ENCODE measurements at places on chromosomes 11 and 22.

DNA sequence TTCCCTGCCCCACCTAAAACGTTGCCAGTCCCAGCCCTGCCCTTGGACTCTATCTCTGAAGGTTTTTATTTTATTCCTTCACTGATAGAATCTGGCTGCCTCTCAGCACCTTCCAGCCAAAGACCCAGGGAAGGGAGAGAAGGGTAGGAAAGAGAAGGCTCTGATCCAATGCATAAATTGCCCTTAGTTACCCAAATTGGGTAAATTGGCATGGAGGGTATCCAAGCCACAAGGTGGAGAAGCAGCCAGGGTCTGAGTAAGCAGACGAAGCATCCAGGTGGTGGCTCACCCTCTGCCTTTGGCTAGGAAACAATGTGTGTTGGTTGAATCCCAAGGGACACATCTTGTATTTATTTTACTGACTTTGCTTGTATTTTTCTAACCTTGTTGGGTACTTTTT lies 89.0 kb downstream of the FEZ1 start:
- peak; percentile 41 for DNase-seq

- DNase-seq = no peak
Measured at GRCh38 chr11:5071799-5072198, 2.4 kb downstream of the OR52E1 start.

DNA sequence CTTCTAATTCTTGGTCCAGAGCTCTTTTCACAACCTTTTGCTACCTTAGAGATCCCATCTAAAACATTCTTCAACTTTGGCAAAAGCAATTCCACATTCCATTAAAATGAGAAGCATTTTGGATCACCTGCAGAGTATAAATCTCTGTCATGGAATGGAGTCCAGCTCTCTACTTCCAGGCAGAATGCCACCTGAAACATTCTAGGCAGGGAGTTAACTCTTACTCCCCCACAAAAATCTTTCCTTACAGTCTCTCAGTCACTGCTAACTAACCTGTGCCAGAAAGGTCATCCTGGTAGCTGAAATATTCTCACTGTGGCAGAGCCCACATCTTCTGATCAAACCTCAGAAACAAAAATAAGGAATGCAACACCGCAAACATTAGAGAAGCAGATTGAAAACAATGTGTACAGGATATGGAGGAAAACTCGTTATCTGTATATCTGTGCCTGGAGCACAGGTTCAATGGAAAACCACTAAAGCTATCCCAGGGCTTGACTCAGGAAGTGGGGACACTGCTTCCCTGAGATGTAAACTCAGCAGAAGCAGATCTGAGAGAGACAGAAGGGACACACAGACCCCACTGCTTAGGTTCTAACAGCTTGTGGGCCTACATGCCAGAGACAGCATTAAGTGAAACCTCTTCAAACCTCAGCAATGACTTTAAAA lies 78.9 kb downstream of the KCNC1 start:
- no peak for DNase-seq

- DNase-seq = no peak
Measured at GRCh38 chr11:42013656-42014201, 554.3 kb upstream of the LRRC4C start.

- DNase-seq = no peak
Measured at GRCh38 chr11:30984827-30985226, 384.7 kb downstream of the DCDC1 start.

GRCh38 chr11:74195828-74196227 lies 24.7 kb downstream of the PPME1 start:
- DNase-seq = no peak

DNA sequence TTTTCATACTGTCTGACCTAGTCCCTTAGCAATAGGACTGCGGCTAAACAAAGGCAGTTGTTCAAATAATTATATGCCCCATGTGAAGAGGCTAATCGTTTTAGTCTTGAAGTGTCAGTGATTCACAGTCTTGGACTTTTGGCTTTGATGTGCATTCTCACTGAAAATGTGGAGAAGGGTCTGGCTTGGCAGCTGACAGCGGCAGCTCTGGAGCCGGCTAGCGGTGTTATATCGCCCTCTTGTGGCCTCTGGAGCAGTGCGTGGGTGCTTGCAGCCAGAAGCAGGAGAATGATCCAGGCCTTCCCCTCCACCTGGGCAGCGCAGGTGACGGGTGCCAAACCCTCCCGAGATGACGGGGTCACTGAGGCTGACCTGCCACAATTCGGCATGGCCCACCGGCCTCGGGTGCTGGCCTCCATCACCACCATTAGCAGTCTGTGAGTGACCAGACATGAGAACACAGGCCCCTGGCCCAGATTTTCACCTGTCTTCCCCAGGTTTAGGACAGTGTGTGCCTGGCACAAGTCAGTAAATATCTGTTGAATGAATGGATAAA lies 90.3 kb upstream of the PITPNB start:
- peak; percentile 90 for DNase-seq

GRCh38 chr11:104324276-104324675 lies 160.3 kb upstream of the PDGFD start:
- no peak for DNase-seq

DNA sequence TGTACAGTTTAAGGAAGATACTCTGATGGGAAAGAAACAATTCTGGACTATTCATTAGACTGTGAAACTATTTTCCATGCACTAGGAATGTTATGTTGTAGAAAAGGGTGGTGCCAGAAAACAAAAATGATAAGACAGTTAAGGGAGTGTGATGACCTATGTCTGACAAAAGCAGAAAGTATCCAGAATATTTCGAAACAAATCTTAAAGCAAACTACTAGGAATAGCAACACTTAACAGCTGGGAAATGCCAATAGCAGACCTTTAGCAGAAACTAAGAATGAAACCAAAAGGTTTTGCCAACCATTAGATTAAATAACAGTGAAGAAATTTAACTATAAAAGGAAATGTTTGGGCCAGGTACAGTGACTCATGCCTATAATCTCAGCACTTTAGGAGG lies 3.3 kb upstream of the ARHGAP20 start:
- no peak for DNase-seq

DNA sequence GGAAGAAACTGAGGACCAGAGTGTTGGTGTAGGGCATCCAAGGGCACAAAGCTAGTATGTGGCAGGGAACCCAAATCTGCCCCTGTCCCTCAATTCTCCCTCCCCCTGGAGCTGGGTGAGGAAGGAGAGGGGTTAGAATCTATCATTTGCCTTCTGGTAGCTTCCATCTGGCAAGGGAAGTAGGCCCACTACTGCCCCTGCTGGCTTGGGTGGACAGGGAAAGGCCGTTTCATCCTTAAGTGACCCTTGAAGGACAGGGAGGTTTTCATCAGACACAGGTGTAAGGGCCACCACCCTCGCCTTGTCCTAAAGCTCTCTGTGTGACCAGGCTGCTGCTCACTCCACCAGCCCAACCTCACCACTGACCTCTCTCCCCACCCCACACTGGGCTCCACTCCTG lies 22.1 kb downstream of the NECTIN1 start:
- no peak for DNase-seq

DNA sequence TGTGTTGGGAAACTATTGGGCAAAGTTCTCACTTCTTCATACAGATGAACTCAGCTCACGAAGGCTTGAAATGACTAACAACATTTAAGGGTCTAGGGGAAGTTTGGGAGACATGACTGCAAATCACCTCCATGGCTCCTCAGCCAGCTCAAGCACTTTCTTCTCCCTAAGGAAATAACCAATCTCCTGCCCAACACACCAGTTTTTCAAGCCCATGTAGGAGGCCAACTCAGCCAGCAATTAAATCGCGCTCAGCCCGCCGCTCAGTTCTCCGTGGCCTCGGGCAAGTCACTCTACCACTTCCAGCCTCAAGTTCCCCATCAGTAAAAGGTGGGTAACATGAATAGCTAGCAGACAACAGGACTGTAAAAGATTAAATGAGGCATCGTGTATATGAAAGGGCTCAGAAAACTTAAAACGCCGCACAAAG lies 796 bp downstream of the POLDIP3 start:
- DNase-seq = no peak

DNA sequence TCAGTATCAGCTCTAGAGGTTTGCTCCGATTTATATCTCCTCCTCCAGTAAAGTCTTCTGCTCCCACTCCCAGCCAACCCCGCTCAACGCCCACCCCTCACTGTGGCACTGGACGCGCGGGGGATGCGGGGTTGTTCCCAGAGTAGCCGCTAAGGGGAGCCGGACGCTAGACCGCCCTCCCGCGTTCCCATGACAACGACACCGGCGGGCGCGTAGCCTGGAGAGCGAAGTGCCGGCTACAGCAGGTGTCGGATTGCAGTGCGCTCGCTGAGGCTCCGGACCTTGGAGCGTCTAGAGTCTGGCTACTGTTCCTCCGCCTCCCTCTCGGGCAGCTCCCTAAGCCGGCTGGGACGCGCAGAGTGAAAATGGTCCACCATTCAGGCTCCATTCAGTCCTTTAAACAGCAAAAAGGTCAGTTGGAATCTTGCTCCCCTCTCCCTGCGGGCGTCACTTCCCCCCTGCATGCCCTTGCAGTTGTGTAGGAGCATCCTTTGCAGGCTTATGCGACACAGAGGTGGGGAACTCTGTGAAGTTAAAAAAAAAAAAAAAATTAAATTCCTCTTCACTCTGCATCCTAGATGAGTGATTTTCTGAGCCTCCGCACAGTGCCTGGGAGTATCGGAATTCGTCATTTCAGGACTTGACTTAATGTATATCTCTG lies at the start of gene ANO3:
Gene ANO3 (plus strand): TSS at position 220 of the 661 bp plus-strand sequence. CDS start 146 bp downstream, at position 366.
- no peak for DNase-seq

GRCh38 chr22:28074526-28074925 lies 155.5 kb upstream of the PITPNB start:
- no peak for DNase-seq

DNA sequence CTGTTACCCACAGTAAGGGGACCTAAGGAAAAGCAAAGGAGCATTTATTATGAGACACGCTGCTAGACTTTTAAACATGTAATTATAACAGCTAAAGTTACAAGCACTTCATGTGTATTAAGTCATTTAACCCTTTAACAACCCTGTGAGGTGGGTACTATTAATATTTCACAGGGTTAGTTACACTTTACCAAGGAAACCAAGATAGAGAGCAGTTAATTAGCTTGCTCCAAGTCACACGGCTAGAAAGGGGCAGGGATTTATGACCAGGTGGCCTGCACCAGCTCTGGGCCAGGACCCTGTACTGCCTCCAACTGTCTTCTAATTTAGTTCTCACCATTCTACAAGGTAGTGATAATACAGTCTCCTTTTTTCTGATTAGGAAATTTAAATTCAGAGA lies 74.9 kb downstream of the RPL27A start:
- no peak for DNase-seq

DNA sequence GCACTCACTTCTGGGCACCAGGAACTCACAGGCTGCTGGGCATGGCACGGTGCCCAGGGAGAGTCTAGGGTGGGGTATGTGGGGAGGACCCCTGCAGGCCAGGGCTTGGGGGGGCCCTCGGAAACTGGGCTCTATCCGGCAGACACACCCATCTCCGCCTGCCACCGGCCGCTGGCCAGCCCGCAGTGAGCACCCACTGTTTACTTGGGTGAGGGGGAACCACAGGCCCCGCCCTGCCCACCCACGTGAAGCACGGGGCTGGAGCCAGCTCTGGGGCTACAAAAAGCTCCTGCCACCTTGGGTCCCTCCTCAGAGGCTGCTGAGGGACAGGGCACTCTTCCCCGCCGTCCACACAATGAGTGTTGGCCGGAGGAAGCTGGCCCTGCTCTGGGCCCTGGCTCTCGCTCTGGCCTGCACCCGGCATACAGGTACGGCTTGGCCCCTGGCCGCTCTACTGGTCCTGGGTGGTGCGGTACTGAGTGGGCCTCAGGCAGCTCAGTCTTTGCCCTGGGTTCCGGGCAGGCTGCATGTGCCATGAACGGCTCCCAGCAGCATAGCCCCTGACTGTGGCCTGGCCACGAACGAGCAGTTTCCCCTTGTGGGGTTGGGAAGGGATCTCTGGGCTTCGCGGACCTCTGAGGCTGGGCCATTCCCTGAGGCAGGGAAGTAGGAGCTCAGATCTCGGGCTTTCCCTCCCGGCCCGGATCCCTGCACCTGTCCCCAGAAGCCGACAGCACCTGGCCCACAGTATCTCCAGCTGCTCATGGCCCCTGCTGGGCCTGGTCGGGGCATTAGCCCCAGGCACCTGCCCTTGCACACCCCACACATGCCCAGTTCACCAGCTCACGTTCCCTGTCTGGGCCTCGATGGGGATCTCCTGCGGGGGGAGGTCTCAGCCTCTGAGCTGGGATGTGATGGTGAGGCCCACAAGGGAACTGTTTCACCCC lies at the start of gene MUC5AC:
Gene MUC5AC (plus strand): TSS at position 309 of the 947 bp plus-strand sequence. CDS start 47 bp downstream, at position 356.
- peak; percentile 72 for DNase-seq

DNA sequence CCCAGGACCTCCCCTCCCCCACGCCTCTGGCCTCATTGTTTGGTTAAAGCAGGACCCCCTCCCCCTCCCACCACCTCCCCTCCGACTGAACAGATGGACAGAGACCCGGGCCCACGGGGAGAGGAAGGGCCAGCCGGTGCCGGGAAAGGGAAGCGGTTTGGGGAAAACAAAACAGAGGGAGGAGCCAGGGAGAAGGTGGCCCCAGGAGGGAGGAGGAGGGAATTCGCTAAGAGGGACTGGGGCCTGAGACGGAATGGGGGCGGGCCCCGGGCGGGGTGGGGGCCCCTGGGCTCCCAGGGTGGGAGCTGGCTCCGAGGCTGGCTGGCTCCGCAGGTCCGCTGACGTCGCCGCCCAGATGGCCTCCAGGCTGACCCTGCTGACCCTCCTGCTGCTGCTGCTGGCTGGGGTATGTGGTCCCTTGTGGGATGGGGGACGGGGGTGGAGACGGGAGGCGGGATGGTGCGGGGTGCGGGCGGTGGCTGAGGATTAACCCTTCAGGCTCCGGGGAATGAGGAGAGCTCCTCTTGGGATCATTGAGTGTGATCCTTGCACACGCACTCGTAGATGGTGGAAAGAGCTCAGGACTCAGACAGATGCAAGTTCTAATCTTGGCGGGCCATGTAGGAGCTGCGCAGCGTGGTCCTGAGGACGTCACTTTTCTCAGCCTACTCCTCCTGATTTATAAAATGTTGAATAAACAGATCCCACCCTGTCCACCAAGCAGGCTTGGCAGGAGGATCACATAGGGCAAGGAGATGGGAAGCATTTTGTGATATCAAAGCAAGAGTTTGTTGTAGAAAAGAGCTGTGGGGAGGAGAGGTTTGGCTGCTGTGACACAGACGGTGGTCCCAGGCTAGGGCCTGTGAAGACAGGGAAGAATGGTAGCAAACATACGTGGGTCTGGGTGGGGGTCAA lies 688 bp downstream of the SERPING1 start:
- peak; percentile 79 for DNase-seq

Measured in spleen (tissue), 13 donors.